HepG2 (cell line): ENCODE measurements at places on chromosomes 7 and 10.
A peak's percentile ranks its signal among the peaks of the same experiment; 100 is the strongest.

GRCh38 chr7:153023194-153023592 lies 263.6 kb downstream of the ACTR3B start:
- no peak for DNase-seq

GRCh38 chr7:83415840-83416239 lies 233.1 kb downstream of the SEMA3E start:
- no peak for DNase-seq

DNA sequence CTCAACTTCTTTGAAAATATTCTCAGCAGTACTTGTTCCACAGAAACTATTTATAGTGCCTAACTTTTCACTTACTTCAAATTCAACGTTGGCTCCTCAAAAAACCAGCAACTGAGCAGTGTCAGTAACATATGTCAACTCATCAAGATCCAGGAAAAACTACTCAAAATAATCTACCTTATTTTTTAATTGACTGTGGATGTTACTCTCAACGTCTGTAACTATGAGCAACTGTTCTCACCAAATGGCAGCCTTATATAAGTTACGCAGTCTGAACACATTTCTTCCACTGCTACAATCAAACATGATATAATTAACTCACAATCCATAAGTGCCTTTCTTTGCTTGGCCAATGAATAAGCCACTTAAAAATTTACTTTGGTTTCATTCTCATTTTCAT lies 77.8 kb downstream of the SP8 start:
- no peak for DNase-seq

DNA sequence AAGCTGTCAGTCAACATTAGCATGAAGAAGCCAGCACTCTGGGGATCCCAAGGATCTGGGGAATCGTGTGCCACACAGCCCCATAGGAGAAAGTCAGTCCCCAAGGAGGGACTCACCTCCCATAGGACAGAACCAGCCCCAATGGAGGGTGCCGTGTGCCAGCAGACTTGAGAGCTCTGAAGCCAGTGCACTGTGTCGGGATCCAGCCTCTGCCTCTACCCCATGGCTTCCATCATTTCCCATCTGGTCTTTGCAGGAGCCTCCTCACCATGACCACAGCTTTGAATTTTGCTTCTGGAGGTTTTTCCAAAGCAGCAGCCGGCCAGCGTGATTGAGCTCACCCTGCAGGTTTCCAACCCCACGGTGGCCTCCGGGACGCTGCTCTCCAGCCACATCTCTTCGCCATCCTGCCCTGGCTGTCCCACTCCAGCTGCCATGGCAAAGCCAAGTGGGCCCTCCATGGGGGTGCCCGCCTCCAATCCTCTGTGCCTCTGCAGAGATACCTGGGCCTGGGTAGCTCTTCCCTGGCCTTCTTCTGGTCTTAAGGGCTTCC lies 171.8 kb upstream of the SHH start:
- no peak for DNase-seq

DNA sequence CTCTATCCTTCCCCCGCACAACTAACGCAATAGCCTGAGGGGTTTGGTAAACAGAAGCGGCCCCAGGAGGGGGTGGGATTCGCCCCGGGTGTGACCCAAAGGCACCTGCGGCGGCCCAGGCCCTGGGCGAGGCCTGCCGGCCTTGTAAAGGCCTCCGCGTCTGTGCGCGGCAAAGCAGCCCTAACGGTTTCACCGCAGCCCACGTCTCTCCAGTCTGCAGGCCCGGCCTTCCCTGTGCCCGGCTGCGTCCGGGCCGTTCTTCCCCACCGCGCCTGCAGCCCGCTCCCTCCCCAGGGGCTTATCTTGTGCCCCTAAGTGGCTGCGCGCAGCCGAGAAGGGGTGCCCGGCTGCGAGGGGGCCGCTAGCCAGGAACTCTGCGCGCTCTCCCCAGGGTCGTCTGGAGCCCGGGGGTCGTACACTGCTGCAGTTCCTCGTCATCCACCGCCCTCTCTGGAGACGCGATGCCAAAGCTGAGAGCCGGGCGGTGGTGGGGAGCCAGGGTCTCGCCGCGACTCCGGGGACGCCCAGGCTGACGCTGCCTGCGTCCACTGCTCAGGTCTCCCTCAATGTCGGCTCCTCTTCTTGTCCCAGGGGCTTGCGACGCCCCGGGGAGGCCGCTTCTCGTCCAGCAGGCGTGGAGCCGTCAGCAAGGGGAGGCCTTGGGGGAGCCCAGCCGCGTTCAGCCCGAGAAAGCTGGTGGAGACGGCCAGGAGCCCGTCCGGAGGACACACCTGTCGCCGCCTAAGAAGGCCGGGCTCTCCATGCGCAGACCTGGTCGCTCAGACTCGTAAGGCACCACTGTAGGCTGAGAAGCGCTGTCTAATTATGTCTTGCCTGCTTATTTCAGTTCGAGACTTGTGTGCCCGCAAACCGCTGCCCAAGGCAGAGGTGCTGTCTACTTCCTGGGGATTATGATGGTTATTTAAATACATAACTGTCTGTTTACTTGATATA lies 132.3 kb downstream of the SPAG6 start:
- DNase-seq = no peak

GRCh38 chr7:1969459-1970284 lies 263.1 kb downstream of the MAD1L1 start:
- DNase-seq = no peak

DNA sequence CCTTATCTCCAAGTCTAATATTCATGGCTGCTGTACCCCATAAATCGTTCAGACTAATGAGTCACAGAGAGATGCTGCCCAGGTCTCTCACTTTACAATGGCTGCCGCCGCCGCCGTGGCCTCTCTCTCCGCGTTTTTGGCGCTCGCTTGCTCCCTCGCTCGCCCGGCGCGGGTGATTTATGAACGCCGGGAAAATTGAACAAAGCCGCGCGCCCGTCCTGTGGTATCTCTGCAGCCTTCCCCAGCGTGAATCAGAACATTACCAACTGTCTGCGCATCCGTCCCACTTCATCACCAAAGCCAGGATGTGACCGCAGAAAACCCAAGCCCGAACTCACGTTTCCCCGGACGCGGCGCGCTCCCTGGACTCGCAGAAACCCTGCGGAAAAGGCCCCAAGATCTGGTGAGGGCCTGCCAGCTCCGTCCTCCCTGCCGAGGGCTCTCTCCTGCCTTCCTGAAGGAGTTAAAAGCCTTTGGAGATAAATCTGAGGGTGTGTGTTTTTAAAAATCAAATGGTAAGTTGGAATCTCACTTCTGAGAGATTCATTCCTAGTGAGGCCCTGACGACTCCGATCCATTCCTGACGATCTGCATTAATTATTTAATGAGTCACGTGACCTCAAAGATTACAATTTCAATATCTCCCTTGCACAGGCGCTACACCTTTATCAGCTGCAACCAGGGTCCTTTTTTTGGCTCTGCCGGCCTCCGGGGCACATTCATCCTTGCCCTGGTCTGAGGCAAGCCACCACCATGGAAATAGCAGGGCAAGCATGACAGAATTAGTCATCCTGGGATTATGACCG lies 6.3 kb downstream of the HOXA4 start:
- no peak for DNase-seq

DNA sequence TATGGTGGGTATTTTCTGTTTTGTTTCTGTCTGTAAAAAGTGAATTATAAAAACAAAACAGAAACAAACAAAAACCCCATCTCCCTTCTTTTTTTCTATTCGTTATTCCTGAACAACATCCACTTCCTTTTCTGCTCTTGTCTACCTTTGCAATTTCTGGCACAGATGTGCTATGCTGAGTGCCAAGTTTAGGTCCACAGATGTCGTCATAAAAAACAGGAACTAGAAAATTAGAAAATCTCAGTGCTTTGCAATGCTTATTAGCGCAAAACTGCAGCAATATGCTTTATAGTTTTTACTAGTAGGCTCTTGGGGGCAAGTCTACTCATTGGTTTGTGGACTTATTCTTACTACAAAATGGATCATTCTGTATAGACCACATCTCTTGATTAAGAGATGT lies 94.2 kb upstream of the PRKCQ start:
- DNase-seq = no peak

GRCh38 chr10:49539320-49539885 lies 482 bp upstream of the ERCC6 start:
- DNase-seq = peak; percentile 24

- peak; percentile 67 for DNase-seq
Measured at GRCh38 chr10:62244785-62245467, 23.7 kb downstream of the RTKN2 start.

- no peak for DNase-seq
Measured at GRCh38 chr10:124691421-124692099, 52.6 kb downstream of the FAM53B start.

GRCh38 chr7:30468791-30469190 lies 9.8 kb downstream of the NOD1 start:
- DNase-seq = no peak

- no peak for DNase-seq
Measured at GRCh38 chr10:117204316-117204715, 7.0 kb downstream of the KCNK18 start.

DNA sequence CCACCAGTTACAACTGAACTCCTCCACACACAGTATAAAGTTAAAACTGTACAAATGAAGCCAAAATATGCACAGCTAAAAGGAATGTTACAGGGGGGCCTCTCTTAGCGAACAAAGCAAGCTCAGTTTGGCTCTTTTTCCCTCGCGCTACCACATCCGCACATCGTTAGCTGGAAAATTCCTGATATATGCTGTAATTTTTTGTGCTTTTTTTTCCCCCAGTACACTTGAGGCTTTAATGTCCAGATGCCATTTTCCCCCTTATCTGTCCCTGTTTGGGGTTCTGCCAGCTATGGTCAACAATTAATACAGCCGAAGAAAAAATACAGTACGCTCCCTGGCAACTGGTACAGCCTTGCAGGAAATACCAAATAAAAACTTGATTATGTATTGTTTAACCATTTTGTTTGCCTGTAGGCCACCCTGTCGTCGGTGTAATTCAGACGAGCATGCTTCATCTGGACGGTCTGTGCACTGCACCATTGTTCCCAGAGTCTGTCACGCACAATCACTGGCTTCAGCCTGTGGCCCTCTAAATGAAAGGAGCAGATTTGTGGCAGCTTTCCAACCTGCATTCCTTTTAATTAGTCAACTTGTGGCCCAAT lies 108.1 kb upstream of the FAM133B start:
- peak; percentile 32 for DNase-seq

DNA sequence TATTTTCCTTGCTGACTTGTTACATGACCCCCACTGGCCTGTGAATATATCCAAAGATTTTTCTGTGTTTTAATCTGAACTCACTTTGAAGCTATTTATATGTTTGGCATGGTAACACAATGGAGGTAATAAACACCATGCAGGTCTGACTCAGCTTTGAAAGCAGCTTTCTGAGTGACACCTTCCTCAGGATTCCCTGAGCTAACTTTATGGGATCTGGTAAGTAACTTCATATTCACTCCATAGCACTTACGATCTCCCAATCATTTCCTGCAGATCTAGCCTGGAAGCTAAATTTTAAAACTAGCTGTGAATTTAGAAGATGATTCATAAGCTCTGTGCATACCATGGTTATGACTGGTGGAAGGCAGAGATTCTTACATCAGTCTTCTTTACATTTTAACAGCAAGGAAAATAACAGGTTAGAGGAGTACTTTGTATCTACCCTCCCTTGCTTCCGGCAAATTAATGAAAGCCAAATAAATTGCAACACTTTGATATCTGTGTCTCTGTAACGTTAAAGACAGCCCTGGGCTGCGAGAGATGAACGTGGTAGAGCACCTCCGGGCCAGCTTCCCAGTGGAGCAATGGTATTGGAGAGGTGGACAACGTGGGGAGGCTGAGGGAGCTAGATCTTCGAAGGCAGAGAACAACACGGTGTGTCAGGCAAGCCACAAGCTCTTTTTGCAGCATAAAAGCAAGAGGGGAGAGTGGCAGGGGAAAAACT lies 170.2 kb upstream of the KLF14 start:
- peak; percentile 85 for DNase-seq

- DNase-seq = no peak
Measured at GRCh38 chr10:26478061-26478460, 39.9 kb downstream of the APBB1IP start.

DNA sequence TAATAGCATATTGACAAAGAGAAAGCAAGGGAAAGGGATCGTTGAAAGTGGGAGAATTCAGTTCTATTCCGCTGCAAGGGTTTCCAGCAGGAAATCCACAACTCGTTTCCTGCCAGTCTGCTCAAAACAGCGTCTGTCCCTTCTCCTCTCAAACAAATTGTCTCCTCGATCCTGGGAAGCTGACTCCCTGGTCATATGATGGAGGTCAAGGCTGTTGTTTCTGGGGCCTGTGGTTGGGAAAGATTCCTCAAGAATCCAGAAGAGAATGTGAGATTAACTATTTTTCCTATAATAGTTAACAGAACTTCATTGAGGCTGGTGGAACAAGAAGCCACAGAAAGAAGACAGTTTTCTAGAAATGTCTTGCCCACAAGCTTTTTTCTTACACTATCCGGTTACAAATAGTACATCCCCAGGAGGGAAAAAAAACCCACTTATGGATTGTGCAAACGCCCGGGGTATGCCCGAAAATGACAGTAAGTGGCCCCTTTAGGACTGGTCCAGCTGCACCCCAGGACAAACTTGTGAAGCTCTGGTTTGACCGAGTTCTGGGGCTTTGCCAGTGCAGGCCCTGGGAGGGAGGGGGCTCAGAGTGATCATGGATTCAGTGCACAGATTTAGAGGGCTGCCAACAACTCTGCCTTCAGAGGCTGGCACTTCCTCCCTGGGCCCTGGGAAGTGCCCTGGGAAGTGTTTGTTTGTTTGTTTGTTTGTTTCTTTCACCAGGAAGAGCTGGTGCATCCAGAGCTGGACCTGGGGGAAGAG lies 49.4 kb upstream of the CTBP2 start:
- DNase-seq = no peak

DNA sequence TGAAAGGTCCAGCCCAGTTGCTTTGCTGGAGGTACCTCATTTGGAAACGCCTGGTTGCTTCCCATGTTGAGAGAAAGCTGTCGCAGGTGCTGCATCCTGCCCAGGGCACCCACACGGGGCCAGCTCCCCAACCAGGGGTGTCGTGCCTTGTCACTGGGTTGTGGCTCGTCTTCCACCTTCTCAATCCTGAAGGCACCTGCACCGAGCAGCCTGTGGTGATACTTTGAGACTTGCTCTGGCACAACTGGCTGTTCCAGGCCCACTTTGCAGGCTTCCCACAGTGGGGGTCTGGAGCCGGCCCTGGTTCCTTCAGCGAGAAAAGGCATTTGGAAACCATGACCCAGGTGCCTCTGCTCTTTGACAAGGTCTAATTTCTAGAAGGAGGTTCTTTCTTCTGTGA lies 197.3 kb upstream of the PPP2R2D start:
- DNase-seq = no peak

- no peak for DNase-seq
Measured at GRCh38 chr7:116707289-116707688, 35.3 kb downstream of the MET start.

GRCh38 chr10:63346015-63346441 lies 119.7 kb downstream of the JMJD1C start:
- DNase-seq = peak; percentile 3

- no peak for DNase-seq
Measured at GRCh38 chr10:114957673-114958072, 19.7 kb downstream of the TRUB1 start.
